SW 1271 (cell line): ENCODE measurements at places on chromosomes 5 and 9.

DNA sequence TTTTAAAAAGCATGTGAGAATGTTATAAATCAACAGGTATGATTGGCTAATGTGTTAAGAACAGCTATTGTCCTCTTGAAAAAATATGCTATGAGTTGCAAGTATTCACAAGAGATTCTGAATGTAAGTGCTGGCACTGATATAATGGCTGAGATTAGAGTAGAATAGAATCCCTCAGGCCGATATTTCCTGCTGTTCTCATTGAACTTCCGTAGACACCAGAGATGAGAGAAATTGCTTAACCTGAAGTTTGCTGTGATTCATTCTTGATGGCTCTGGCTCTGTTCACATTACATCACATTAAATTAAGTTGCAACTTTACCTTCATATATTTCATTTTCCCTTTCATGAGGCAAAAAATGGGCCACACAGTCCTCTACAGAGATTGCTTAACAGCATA is 114.5 kb downstream of the BAAT start:
- DNase-seq: no peak

- DNase-seq: no peak
Observed at GRCh38 chr5:24720743-24721142, 76.0 kb upstream of the CDH10 start.

GRCh38 chr9:89844075-89844474 is 239.3 kb downstream of the GADD45G start:
- no peak for DNase-seq

- DNase-seq: no peak
Observed at GRCh38 chr5:157549954-157550549, 25.5 kb downstream of the ADAM19 start.

GRCh38 chr5:42228279-42228678 is 195.0 kb upstream of the GHR start:
- no peak for DNase-seq

GRCh38 chr9:7935681-7936080 is 136.1 kb upstream of the DMAC1 start:
- no peak for DNase-seq
